ENCODE measurements at places on chromosomes 7 and 10.
A peak's percentile ranks its signal among the peaks of the same experiment; 100 is the strongest.

- DNase-seq: no peak
These were observed 10.6 kb downstream of the IFIT1 start for GRCh38 chr10:89403043-89403442.

- no peak for DNase-seq
These were observed 18.1 kb downstream of the CHAT start for GRCh38 chr10:49631975-49632374.

DNA sequence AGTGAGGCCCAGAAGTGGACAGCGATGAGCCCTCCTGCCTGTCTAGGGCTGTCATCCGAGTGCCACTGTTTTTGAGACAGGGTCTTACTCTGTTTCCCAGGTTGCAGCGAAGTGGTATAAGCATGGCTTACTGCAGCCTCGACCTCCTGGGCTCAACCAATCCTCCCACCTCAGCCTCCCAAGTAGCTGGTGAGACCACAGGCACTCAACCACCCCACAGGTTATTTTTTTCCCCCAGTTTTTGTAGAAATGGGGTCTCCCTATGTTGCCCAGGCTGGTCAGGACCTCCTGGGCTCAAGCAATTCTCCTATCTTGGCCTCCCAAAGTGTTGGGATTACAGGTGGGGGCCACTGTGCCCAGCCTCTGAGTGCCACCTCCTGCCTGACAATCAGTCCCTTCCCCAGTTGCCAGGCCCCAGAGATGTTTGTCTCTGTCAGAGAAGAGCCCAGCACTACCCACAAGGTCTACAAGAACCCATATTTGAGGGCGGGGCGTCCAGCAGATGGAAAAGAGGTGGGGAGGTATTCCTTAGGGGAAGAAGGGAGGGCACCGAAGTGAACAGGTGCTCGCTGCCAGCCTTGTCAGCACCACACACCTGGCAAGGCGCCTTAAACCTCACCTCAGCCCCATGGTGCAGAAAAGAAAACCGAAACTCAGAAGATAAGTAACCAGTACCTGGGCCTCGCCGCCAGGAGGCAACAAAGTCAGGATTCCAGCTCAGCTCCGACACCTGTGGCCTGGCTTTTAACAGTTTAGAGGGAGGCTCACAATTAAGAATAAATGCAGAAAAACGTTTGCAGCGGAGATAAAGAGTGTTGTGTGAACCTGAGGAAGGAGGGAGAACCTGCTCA lies 77.4 kb upstream of the ANLN start:
- no peak for DNase-seq

DNA sequence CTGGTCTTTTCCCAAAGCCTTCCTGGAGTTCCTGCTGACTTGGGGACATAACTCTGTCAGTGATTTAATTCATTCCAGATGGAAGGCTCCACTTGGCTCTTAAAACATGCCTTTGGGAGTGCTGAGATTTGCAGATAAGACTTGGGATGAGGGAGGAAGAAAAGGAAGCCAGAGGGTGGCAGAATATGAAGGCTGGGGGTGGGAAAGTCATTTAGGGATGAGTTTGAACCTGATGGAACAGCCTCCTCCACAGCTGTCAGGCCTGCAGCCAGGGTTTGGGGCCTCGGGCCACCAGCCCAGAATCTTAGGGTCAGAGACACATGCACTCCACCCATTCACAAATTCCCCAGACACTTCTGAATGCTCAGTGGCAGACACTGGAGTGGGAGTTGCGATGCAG lies 28.4 kb upstream of the EIF5AL1 start:
- peak; percentile 26 for DNase-seq

- no peak for DNase-seq
These were observed 175.5 kb downstream of the RNF216 start for GRCh38 chr7:5605775-5606634.

- DNase-seq: no peak
These were observed 710.9 kb downstream of the CCSER2 start for GRCh38 chr10:85039311-85039710.

GRCh38 chr10:6537770-6538169 lies 42.3 kb downstream of the PRKCQ start:
- DNase-seq: no peak

DNA sequence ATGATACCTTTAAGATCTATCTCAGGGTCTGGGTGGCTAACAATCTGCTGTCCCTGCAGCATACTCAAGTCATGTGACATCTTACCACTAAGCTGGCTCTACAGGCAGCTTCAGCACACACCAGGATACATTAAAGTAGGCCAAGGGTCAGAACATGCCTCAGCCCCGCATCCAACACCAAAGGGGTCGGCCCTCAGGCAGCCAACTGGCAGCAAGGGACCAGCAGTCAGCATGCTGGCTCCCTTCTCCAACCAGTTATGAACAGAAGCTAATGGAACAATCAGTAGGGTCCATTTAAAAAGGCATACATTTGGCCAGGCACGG lies 37.1 kb downstream of the FAM53B start:
- DNase-seq: no peak

- DNase-seq: no peak
These were observed 72.0 kb upstream of the VKORC1L1 start for GRCh38 chr7:65800890-65801341.

- no peak for DNase-seq
These were observed 73.7 kb downstream of the ITIH5 start for GRCh38 chr10:7593063-7593462.

- DNase-seq: no peak
These were observed 10.1 kb upstream of the FOXL3 start for GRCh38 chr7:279821-280220.

GRCh38 chr10:16866541-16867275 lies 49.5 kb upstream of the RSU1 start:
- DNase-seq: no peak

- DNase-seq: peak; percentile 51
These were observed 147.9 kb upstream of the FRMD4A start for GRCh38 chr10:14478604-14479003.
